Esophagus muscularis mucosa (tissue), 4 donors: ENCODE measurements at places on chromosomes 12 and 14. TPM values are rescaled to one million over a fixed set of nuclear protein-coding genes. Genes with fewer than 3 reads are reported as not detected.

GRCh38 chr12:12167847-12168246, 97.1 kb downstream of the BCL2L14 start:
- DNase-seq: no peak
- no peaks in the 10 kb centered on the region for H3K36me3 ChIP-seq
- no peak overlapping the region for H3K27ac ChIP-seq
- no peak overlapping the region for H3K4me3 ChIP-seq

- H3K4me3 ChIP-seq: peak overlapping the region; percentile 96
- H3K27ac ChIP-seq: peak overlapping the region; percentile 92
- H3K36me3 ChIP-seq: peaks cover 14% of the 10 kb centered on the region
- peaks cover 50% of the 10 kb centered on the region for H3K4me1 ChIP-seq
- no peaks in the 10 kb centered on the region for H3K27me3 ChIP-seq
Observed at GRCh38 chr14:58428118-58428683, 682 bp downstream of the KIAA0586 start.

- no peak overlapping the region for H3K4me3 ChIP-seq
- peaks cover 31% of the 10 kb centered on the region for H3K4me1 ChIP-seq
- H3K27ac ChIP-seq: no peak overlapping the region
- DNase-seq: no peak
Observed at GRCh38 chr14:54475911-54476310, 12.9 kb downstream of the GMFB start.

DNA sequence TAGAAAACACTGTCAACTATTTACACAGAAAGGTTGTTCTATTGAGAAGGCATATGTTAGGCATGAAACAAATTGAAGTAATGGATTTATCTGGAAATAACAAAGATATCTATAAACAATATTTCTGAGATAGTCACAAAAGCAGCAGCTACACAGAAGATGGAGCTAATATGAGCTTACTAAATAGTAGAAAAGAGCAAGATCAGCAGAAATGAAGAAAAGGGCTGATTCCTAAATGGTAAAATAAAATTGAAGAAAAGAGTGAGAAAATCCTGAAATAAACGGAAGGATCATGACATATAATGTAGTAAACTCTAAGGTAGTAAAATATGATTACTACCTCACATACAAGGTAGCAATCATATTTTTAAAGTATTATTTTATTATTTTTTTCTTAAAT, 1263.9 kb downstream of the FSCB start:
- no peak overlapping the region for H3K27ac ChIP-seq
- DNase-seq: no peak
- H3K4me1 ChIP-seq: no peaks in the 10 kb centered on the region
- H3K36me3 ChIP-seq: no peaks in the 10 kb centered on the region
- H3K4me3 ChIP-seq: no peak overlapping the region
- H3K27me3 ChIP-seq: no peaks in the 10 kb centered on the region

GRCh38 chr14:57066463-57066862, 202.2 kb downstream of the EXOC5 start:
- no peak for DNase-seq
- no peaks in the 10 kb centered on the region for H3K36me3 ChIP-seq
- H3K4me1 ChIP-seq: no peaks in the 10 kb centered on the region
- H3K4me3 ChIP-seq: no peak overlapping the region
- H3K27ac ChIP-seq: no peak overlapping the region

GRCh38 chr12:67981287-67982162, 7.7 kb upstream of the IFNG-AS1 start:
- H3K36me3 ChIP-seq: no peaks in the 10 kb centered on the region
- no peak for DNase-seq
- no peak overlapping the region for H3K27ac ChIP-seq
- H3K27me3 ChIP-seq: peaks cover 5% of the 10 kb centered on the region
- no peaks in the 10 kb centered on the region for H3K4me1 ChIP-seq

GRCh38 chr12:121796855-121797751, 3.6 kb upstream of the RHOF start:
- H3K4me1 ChIP-seq: peaks cover 75% of the 10 kb centered on the region
- H3K27ac ChIP-seq: peak overlapping the region; percentile 100
- H3K36me3 ChIP-seq: peaks cover 12% of the 10 kb centered on the region
- H3K27me3 ChIP-seq: no peaks in the 10 kb centered on the region
- peak; percentile 96 for DNase-seq

- no peak for DNase-seq
- H3K4me1 ChIP-seq: peaks cover 40% of the 10 kb centered on the region
- no peak overlapping the region for H3K4me3 ChIP-seq
- H3K27me3 ChIP-seq: no peaks in the 10 kb centered on the region
- no peak overlapping the region for H3K27ac ChIP-seq
Observed at GRCh38 chr12:51970904-51971646, 19.6 kb downstream of the ACVR1B start.

GRCh38 chr14:99725774-99726537, 41.9 kb downstream of the CYP46A1 start:
- no peak overlapping the region for H3K27ac ChIP-seq
- peaks cover 14% of the 10 kb centered on the region for H3K4me1 ChIP-seq
- H3K36me3 ChIP-seq: no peaks in the 10 kb centered on the region
- no peak for DNase-seq
- no peaks in the 10 kb centered on the region for H3K27me3 ChIP-seq
- no peak overlapping the region for H3K4me3 ChIP-seq

GRCh38 chr12:49974231-49974675, 1.5 kb downstream of the AQP6 start:
- H3K27me3 ChIP-seq: no peaks in the 10 kb centered on the region
- no peak for DNase-seq
- H3K27ac ChIP-seq: peak overlapping the region; percentile 62
- H3K36me3 ChIP-seq: no peaks in the 10 kb centered on the region

DNA sequence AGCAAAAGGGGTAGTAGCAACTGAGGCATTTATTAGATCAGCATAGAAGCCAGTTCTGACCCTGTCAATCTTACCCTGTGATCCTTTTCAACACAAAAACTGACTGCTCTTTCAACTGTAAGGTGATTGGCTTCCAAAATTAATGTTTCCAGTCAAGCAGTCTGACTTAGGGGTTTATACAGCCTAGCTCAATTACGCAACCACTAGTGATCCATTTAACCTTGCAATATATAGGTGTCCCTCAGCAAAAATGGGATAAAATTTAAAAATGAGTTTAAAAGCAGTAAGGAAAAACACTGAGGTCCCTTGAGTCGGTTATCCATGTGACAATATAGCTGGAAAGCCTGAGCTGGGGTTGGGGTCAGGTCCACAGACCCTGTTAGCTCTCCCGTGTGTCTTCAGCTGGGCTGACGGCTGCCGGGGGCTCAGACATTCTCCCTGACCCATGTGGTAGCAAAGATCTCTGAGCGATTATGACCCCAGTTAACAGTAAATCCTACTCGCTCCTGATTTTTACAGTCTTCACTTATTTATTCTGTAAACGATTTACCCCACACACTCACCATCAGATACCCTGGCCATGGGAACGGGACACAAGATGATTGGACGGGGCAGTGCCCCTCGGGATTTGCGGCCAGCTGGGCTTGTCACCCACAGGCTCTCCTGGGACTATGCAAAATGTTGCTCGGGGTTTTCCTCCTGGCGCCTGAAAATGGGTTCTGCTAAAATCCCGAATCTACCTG, 16.6 kb downstream of the ADGRD1 start:
- no peak overlapping the region for H3K4me3 ChIP-seq
- DNase-seq: no peak
- peaks cover 73% of the 10 kb centered on the region for H3K36me3 ChIP-seq
- no peaks in the 10 kb centered on the region for H3K27me3 ChIP-seq

GRCh38 chr12:92845329-92845728, 83.8 kb downstream of the EEA1 start:
- H3K27ac ChIP-seq: no peak overlapping the region
- no peaks in the 10 kb centered on the region for H3K27me3 ChIP-seq
- peaks cover 6% of the 10 kb centered on the region for H3K4me1 ChIP-seq
- no peak for DNase-seq
- no peak overlapping the region for H3K4me3 ChIP-seq

GRCh38 chr14:23051141-23052057, 5.9 kb downstream of the CDH24 start:
- H3K4me3 ChIP-seq: no peak overlapping the region
- H3K27me3 ChIP-seq: peaks cover 6% of the 10 kb centered on the region
- H3K27ac ChIP-seq: no peak overlapping the region
- DNase-seq: no peak

DNA sequence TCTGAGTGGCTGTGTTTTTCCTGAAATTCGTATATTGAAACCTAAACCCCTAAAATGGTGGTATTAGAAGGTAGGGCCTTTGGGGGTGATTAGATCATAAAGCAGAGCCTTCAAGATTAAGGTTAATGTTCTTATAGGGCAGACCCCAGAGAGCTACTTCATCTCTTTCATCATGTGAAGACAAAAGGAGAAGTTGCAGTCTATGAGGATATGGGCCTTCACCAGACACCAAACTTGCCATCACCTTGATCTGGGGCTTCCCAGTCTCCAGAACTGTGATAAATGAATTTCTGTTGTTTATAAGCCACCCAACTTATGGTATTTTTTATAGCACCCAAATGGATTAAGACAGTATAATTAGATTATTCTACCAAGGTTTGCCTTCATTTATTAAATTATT, 275.0 kb upstream of the ATP2B1 start:
- H3K4me1 ChIP-seq: no peaks in the 10 kb centered on the region
- H3K27ac ChIP-seq: no peak overlapping the region
- no peaks in the 10 kb centered on the region for H3K27me3 ChIP-seq
- DNase-seq: no peak

GRCh38 chr12:11565752-11566151, 83.7 kb upstream of the ETV6 start:
- no peaks in the 10 kb centered on the region for H3K27me3 ChIP-seq
- no peak overlapping the region for H3K27ac ChIP-seq
- H3K4me1 ChIP-seq: no peaks in the 10 kb centered on the region
- no peaks in the 10 kb centered on the region for H3K36me3 ChIP-seq

LIMA1 gene
- 23.9 TPM for total RNA-seq

POTEM gene
- total RNA-seq: not detected

GXYLT1 gene
- 13.7 TPM for total RNA-seq

ANO4 gene
- total RNA-seq: not detected

TSPAN8 gene
- 2.2 TPM for total RNA-seq

DEGS2 gene
- 0.06 TPM for total RNA-seq

REP15 gene
- total RNA-seq: 1.2 TPM

PPP1R12A gene
- 570 TPM for total RNA-seq
